Stimulated activated CD8-positive, alpha-beta memory T cell treated with anti-CD3 and anti-CD28 coated beads, Interleukin-4, amount 100 ng/mL, for 48 hours (primary cell): ENCODE measurements at places on chromosomes 11 and 22.

- DNase-seq: no peak
Measured at GRCh38 chr11:2812371-2812991, 73.1 kb downstream of the CDKN1C start.

DNA sequence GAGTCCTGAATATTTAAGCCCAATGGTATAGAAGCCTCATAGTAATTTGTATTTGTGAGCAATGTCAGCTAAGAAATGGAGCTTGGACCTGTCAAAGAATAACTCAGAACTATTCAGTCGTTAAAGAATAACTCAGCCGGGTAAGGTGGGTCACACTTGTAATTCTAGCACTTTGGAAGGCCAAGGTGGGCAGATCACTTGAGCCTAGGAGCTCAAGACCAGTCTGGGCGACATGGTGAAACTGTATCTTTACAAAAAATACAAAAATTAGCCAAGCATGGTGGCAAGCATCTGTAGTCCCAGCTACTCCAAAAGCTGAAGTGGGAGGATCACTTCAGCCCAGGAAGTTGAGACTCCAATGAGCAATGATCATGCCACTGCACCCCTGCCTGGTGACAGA, 1526.5 kb downstream of the LRRC4C start:
- no peak for DNase-seq

GRCh38 chr11:48017831-48018527, 37.6 kb downstream of the PTPRJ start:
- no peak for DNase-seq

DNA sequence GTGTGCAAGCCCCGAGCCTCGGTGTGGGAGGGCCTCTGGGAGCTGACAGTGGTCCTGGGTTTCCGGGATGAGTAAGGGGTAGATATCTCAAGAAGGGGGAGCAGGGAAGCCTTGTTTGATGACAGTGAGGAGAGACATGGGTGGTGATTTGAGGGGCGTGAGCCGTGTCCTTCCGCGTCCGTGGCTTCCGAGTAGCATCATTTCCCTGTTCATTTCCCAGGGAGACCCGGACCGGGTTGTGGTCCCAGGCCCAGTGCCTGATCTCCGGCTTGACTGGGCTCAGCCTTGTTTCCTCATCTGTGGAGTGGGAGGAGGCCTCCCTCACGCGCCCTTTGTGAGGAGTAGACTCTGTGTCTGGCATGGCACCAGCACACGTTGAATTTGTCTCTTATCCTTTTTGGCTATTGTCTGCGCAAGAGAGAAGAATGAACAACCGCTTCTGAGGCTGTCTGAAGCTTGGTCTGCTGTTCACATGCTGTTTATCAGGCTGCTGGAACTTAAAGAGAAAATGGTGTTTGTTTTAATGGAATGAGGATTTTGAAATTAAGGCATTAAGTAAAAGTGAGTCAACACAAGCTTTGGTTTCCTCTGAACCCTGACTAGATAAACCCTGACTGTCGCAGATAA, 348.5 kb downstream of the TBC1D22A start:
- no peak for DNase-seq

DNA sequence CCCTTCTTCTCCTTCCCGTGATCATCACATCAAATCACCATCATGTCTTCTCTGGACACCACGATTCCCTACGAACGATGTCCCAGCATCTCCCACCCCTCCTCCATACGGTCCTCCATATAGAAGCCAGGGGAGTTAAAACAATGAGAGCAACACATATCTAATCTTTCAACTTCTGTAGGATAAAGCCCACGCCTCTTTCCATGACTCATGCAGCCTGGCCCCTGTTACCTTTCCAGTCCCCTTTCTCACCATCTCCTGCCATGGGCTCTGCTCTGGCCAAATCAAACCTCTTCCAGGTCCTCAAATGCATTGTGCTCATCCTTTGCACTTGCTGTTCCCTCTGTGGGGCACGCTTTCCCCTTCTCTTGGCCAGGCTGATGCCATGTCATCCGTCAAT, 23.6 kb downstream of the RPS6KA4 start:
- DNase-seq: no peak
